ENCODE measurements at places on chromosomes 6 and 20. TPM values are rescaled to one million over a fixed set of nuclear protein-coding genes. Genes with fewer than 3 reads are reported as not detected.
A peak's percentile ranks its signal among the peaks of the same experiment; 100 is the strongest.

DNA sequence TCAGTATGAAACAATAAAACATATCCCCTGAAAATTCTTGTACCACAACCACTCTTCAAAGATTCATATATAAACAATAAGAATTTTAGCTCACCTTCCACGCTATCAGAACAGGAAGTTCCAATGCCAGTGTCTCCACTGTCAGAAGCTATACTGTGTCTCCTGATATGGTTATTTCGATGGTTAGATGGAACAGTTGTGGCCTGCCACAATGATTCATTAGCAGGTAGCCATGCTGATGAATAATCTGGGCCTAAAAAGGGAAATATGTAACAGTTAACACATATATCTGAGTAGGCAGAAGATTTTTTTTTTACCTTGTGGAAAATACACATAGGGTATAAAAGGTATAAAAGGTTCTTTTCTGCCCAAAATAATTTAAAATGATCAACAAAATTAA, 19.0 kb downstream of the CEP85L start:
- no peaks in the 10 kb centered on the region for H3K36me3 ChIP-seq
- H3K4me3 ChIP-seq: no peak overlapping the region
- no peaks in the 10 kb centered on the region for H3K27me3 ChIP-seq
- H3K27ac ChIP-seq: no peak overlapping the region
- no peaks in the 10 kb centered on the region for H3K4me1 ChIP-seq

DNA sequence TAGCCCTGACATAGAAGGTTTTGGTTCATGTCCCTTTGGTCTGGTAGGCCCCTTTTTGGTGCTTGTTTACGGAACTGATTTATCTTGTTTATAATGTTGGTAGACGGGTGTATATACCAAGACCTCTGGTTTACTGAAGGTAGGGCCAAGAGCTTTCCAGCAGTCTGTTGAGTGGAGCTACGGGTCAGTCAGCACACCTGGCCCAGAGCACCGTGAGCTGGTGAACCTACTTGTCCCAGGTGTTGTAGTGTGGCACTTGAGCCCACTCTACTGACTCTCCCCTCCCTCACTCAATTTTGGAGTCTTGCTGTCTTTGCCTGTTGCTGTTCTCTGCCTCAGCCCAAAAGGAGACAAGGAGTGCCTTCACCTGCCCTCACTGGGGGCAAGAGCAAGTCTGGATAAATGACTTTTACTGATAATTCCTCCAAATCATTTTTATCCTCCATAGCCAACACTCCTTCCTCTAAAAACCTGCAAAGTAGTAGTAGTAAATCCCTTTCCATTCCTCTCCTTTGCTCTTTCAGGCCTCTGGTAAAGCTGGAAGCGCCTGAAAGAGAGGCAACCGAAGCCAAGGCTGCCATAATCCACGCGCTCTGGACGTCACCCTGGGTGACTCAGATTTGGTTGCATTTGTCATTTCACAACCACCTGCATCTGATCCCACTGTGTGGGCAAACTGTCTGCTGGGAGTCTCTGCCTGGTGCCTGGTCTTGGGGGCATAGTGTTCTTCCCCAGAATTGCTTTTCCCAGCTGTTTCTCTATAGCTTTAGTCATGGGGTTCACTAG, 22.2 kb downstream of the RREB1 start:
- H3K27me3 ChIP-seq: no peaks in the 10 kb centered on the region
- peak overlapping the region; percentile 18 for H3K27ac ChIP-seq
- DNase-seq: no peak
- no peak overlapping the region for H3K4me3 ChIP-seq
- H3K4me1 ChIP-seq: peaks cover 38% of the 10 kb centered on the region

DNA sequence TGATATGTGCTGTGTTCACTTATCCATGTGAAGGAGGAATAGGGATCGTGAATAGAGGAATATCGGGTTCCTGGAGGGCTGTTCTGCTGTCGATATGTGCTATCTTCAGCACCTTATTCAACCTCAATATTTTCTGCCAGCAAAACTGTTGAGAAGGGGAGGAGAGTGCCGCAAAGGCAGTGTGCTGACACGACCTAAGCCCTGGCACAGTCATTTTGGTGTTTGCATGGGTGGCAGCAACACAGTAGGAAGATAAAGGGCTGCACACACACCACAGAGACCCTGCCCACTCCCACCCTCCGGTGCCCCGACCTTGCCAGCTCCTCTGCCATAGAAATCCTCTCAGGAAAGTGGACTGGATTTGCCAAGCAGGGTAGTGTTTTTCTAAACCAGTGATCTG, 47.0 kb downstream of the ZDHHC14 start:
- H3K4me1 ChIP-seq: peaks cover 47% of the 10 kb centered on the region
- no peaks in the 10 kb centered on the region for H3K36me3 ChIP-seq
- no peak overlapping the region for H3K4me3 ChIP-seq
- DNase-seq: no peak

GRCh38 chr20:56537997-56538396, 5.0 kb downstream of the FAM209B start:
- no peaks in the 10 kb centered on the region for H3K36me3 ChIP-seq
- no peak overlapping the region for H3K27ac ChIP-seq
- H3K4me3 ChIP-seq: no peak overlapping the region
- no peak for DNase-seq

DNA sequence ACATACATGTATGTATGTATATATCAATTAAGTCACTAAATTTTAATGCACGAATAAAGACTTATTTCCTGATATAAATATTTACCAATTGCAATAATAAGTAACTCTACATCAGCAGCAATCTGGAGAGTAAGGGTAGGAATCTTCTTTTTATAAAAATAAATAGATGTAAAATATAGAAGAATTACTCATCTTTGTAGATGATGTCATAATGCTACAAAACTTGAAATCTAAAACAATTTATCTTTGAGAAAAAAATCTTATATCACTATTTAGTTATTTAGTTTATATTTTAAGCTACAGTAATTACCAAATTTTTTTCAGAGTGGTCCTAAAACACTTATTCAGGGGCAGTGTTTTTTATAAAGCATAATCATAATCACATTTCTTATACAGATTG, 351.7 kb downstream of the RIMS1 start:
- DNase-seq: no peak
- no peaks in the 10 kb centered on the region for H3K27me3 ChIP-seq
- H3K4me3 ChIP-seq: no peak overlapping the region
- H3K4me1 ChIP-seq: no peaks in the 10 kb centered on the region

GRCh38 chr20:46111028-46111835, 6.9 kb upstream of the CD40 start:
- peaks cover 41% of the 10 kb centered on the region for H3K27me3 ChIP-seq
- H3K36me3 ChIP-seq: no peaks in the 10 kb centered on the region
- peaks cover 9% of the 10 kb centered on the region for H3K4me1 ChIP-seq
- no peak for DNase-seq

DNA sequence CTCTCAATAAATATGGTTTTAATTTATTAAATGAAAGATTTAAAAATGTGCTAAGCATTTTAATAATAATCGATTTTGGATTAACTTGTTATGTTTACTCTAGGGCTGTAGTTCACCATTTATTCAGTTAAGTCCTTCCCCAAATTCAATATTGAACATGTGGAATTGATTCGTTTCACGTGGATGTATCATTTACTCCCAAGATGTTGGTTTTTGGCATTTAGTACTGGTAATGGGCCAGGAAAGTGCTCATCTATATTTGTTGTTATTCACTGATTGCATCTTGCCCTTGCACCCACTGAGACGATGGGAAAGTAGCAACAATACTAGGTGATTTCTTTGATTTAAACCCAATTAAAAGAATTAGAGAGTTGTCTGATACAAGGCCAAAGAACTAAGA, 97.1 kb downstream of the ESR1 start:
- no peaks in the 10 kb centered on the region for H3K4me1 ChIP-seq
- H3K36me3 ChIP-seq: peaks cover 3% of the 10 kb centered on the region
- no peak overlapping the region for H3K4me3 ChIP-seq
- no peak overlapping the region for H3K27ac ChIP-seq
- no peak for DNase-seq

DNA sequence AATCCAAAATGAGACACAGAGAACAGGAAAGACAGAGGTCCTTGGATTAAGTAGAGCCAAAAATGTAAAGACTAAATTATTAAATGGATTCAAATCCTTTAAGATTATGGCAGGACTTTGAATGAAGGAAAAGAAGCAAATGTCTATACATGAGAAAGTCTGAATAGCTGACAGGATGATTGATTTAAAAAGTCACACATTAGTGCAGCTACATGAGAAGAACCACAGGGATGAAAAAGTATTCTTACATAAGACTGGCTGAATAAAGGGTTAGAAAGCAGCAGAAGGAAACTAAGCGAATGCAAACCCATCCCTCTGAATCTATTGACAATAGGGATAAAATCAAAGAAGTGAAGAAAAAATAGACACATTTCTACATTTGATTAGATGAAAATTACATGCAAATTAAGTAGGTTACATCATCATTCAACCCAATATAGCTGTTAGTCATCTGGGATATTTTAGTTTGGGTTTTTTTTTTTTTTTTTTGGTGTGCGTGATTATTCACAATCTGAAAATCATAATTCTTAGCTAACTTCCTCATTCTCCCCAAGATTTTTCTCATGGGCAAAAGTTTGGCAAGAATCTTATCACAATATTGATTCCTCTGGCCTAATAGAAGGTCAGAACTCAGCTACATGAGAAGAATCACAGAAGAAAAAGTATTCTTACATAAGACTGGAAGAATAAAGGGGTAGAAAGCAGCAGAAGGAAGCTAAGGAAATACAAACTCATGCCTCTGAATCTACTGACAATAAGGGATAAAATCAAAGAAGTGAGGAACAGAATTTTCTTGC, 845.4 kb downstream of the HACE1 start:
- no peaks in the 10 kb centered on the region for H3K36me3 ChIP-seq
- peaks cover 21% of the 10 kb centered on the region for H3K4me1 ChIP-seq
- no peak overlapping the region for H3K4me3 ChIP-seq
- no peak overlapping the region for H3K27ac ChIP-seq

- H3K4me1 ChIP-seq: peaks cover 21% of the 10 kb centered on the region
- no peaks in the 10 kb centered on the region for H3K36me3 ChIP-seq
- no peak for DNase-seq
- no peak overlapping the region for H3K4me3 ChIP-seq
- H3K27me3 ChIP-seq: peaks cover 30% of the 10 kb centered on the region
- H3K27ac ChIP-seq: no peak overlapping the region
Measured at GRCh38 chr20:1401451-1401907, 8.6 kb upstream of the FKBP1A start.

GRCh38 chr6:154503658-154504057, 6.8 kb downstream of the CNKSR3 start:
- H3K36me3 ChIP-seq: peaks cover 14% of the 10 kb centered on the region
- H3K27me3 ChIP-seq: no peaks in the 10 kb centered on the region
- H3K27ac ChIP-seq: no peak overlapping the region
- DNase-seq: no peak

GRCh38 chr6:152748843-152749242, 1.8 kb upstream of the VIP start:
- H3K4me1 ChIP-seq: no peaks in the 10 kb centered on the region
- no peak overlapping the region for H3K4me3 ChIP-seq
- no peaks in the 10 kb centered on the region for H3K36me3 ChIP-seq
- no peaks in the 10 kb centered on the region for H3K27me3 ChIP-seq

DNA sequence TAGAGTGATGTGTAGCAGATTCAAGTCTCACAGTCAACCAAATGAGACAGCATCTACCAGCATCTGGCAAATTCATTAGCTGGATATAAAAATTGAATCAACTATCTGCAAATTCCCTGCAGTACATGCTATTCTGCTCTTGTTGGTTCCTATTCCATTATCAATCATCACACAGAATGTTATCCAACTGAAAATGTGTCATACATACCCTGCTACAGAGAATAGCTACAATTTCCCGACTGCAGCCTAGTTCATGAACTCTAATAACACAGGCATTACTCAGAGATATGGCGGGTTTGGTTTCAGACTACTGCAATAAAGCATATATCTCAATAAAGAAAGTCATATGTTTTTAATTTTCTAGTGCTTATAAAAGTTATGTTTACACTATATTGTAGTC, 78.4 kb downstream of the AHI1 start:
- H3K4me1 ChIP-seq: no peaks in the 10 kb centered on the region
- H3K36me3 ChIP-seq: peaks cover 7% of the 10 kb centered on the region
- no peak overlapping the region for H3K4me3 ChIP-seq
- DNase-seq: no peak

- peaks cover 10% of the 10 kb centered on the region for H3K36me3 ChIP-seq
- no peak for DNase-seq
- no peaks in the 10 kb centered on the region for H3K27me3 ChIP-seq
Measured at GRCh38 chr6:52493669-52494068, 73.5 kb downstream of the EFHC1 start.

DNA sequence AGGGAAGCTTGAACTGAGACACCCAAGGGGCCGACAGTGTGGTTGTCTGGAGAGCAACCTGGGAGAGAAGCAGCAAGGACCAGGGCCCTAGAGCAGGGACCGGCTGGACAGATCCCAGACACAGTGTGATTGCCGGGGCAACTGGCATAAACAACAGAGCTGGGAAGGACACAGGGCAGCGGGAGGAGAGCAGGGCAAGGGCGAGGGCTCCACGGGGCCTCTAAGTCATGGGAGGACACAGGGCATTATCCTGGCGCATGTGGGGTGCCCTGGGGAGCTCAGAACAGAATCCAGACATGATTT, 31.1 kb upstream of the CCR6 start:
- DNase-seq: no peak
- H3K27ac ChIP-seq: no peak overlapping the region
- peaks cover 11% of the 10 kb centered on the region for H3K27me3 ChIP-seq
- H3K36me3 ChIP-seq: peaks cover 8% of the 10 kb centered on the region

- no peaks in the 10 kb centered on the region for H3K4me1 ChIP-seq
- no peak overlapping the region for H3K27ac ChIP-seq
- peaks cover 16% of the 10 kb centered on the region for H3K27me3 ChIP-seq
- H3K36me3 ChIP-seq: no peaks in the 10 kb centered on the region
- no peak for DNase-seq
Measured at GRCh38 chr20:50967586-50967985, 9.0 kb downstream of the MOCS3 start.

The LY86 gene
- total RNA-seq: not detected

GRCh38 chr6:130467146-130468050, 101.6 kb downstream of the TMEM200A start:
- no peaks in the 10 kb centered on the region for H3K4me1 ChIP-seq
- H3K36me3 ChIP-seq: no peaks in the 10 kb centered on the region
- H3K27ac ChIP-seq: no peak overlapping the region
- H3K4me3 ChIP-seq: no peak overlapping the region
- peaks cover 3% of the 10 kb centered on the region for H3K27me3 ChIP-seq
- DNase-seq: no peak

GRCh38 chr6:3751730-3752530, 417 bp upstream of the PXDC1 start:
- peak overlapping the region; percentile 56 for H3K27ac ChIP-seq
- H3K4me1 ChIP-seq: peaks cover 11% of the 10 kb centered on the region
- peak; percentile 82 for DNase-seq
- H3K4me3 ChIP-seq: peak overlapping the region; percentile 66
- H3K27me3 ChIP-seq: peaks cover 60% of the 10 kb centered on the region
- no peaks in the 10 kb centered on the region for H3K36me3 ChIP-seq

- peaks cover under 1% of the 10 kb centered on the region for H3K4me1 ChIP-seq
- H3K36me3 ChIP-seq: peaks cover 2% of the 10 kb centered on the region
- H3K27me3 ChIP-seq: peaks cover 21% of the 10 kb centered on the region
- no peak for DNase-seq
- no peak overlapping the region for H3K4me3 ChIP-seq
- no peak overlapping the region for H3K27ac ChIP-seq
Measured at GRCh38 chr6:41607736-41608135, 30.5 kb upstream of the MDFI start.

The SYCP2L gene
- 11.8 TPM for total RNA-seq

The ZNF391 gene
- 9.8 TPM for total RNA-seq

The LPA gene
- 3.2 TPM for total RNA-seq

All from progenitor cell of endocrine pancreas (in vitro differentiated cells).